ENCODE measurements at places on chromosomes 2 and 18.

GRCh38 chr2:224142397-224143312, 103.6 kb upstream of the SERPINE2 start:
- no peak for DNase-seq

GRCh38 chr18:32301976-32302743, 112.3 kb downstream of the MEP1B start:
- no peak for DNase-seq

DNA sequence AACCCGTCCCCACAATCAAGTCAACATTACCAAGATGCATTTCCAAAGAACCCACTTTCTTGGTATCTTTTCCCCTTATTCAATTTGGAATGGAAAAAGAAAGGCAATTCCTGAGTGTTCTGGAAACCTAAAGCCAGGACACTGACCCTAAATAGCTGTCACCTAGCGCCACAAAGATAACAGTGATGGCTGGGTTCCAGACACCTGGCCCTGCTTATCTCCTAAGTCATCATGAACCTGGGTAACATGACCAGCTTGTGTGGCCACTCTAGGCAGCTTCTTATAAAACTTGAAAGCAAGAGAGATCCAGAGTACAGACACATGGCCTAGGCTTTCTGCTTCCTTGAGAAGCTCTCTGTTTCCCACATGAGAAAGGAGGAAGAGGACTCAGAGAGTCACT, 95.4 kb downstream of the BOD1L2 start:
- DNase-seq: no peak

DNA sequence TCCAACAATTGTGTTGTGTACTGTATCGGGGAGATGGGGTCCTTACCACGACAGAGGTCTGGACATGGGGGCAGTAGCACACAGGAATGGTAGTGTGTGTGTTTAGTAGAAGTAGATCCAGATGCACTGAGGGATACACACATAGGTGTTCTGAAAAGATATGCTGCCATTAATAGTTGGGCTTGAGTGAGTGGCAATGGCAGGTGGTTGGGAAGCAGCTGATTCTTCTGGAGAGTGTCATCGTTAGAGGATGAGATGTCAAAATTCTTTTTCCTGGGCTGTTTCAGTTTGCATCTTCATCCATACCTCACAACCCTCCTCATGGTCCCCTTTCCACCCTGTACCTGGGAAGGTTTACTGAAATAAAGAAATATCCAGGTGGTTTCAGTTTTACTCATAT, 66.6 kb downstream of the UGGT1 start:
- DNase-seq: no peak

DNA sequence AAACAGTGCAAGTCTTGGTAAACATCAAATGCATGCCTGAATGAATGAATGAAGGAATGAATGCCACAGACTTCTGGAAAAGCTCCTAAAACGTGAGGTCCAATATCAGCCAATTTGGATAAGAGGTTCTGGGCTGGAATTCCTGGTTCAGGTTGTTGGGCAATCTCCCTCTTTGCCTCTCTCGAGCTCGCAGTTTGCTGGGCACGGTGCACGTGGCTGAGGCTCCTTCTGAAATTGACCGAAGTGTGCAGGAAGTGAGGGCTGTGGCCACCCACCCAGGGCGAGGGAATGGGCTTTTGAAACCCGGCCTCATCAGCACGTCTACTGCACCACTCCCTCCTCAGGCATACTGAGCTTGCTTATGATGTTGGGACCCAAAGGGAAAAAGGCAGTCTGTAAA, 288.8 kb upstream of the HS6ST1 start:
- DNase-seq: no peak
